ENCODE measurements at places on chromosomes 5 and 9. TPM values are rescaled to one million over a fixed set of nuclear protein-coding genes. Genes with fewer than 3 reads are reported as not detected.

- DNase-seq, result no peak
These were observed 1.1 kb downstream of the SLCO4C1 start for GRCh38 chr5:102294886-102295395.

GRCh38 chr9:6173914-6174313 lies 41.7 kb upstream of the IL33 start:
- no peak for DNase-seq

DNA sequence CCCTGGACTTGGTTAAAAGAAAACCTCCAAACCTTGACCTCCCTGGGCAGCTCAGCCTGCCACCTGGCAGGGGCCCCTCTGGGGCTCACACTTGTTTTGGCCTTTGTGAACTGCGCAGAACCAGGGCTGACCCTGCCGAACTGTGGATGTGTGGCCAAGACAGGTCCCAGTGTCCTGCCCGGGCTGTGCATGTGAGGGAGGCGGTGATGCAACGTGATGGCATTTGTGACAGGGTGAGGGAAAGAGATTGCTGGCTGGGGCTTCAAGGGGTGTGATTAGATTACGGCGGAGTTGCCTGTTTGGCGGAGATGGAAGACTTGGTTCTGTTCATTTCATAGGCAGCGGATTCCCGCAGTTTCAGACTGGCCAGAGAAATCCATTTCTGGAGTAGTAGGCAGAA lies 30.4 kb upstream of the NKX2-5 start:
- DNase-seq, result no peak

DNA sequence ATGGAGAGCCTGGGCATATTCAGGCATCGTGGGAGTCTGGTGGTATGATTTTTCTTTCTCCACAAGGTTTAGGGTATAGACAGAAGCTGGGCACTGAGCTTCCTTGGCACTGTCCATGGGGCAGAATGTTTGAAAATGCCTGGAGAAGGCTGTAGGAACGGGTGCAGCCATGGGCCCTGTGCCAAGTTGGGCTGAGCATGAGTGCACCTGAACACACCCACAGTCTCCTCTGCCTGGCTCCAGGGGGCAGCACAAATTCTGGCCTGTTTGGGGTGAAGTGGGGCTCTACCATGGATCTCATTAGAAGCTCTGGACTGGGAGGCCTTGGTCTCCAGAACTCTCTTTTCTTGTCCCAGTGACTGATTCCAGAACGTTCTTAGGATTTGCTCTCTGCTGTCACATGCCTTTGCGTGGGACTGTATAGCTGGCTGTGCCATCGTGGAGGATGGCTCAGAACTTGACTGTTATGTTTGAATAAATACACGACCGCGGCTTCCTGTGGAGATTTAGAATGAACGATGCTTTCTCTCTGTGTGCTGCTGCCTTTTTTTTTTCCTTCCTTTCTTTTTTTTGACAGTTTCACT lies 229.8 kb downstream of the FANCC start:
- peak; percentile 73 for DNase-seq

DNA sequence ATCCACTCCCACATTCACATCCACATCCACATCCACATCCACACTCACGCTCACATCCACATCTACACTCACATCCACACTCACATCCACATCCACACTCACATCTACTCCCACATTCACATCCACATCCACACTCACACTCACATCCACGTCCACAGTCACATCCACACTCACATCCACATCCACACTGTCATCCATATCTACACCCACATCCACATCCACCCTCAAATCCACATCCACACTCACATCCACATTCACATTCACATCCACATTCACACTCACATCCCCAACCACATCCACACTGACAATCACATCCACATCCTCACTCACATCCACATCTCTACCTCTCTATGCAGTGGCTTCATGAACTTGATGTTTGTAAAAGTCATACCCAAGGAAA lies 190.5 kb downstream of the IRX1 start:
- no peak for DNase-seq

DNA sequence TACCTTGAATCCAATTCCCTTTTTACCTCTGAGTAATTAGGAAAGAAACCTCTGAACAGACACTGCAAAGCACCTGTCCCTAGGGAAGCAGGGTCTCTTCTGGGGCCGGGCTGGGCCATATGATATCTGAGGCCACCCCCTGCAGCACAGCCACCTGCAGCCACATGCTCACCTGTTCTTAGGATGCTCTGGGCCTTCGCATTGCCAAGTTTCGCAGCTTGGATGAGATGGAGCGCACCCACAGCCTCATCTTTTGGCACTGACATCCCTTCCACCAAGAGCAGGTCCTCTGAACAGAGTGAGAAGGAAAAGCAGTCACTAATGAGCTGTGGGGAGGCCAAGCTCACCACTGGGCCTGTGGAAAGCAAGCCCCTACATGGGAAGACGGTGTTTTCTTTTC lies 27.3 kb downstream of the CLTA start:
- DNase-seq, result no peak

DNA sequence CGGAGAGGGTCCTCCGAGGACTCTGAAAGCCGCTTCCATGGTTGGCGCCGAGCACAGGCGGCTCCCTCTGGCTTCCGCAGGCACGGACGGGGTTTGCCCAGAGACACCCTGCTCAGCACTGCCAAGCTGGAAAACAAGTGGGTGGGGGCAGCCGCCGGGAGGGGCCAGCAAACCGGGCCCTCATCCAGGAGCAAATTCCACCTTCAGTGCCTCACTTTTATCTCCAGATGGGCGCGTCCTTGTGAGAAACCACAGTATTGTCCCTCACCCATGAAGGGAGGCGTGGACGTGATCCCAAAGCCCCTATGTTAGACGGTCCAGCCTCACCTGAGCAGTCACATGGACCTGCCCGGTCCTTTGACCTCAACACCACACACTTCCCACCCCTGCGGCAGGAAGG lies 29.0 kb downstream of the MED10 start:
- peak; percentile 21 for DNase-seq

- DNase-seq, result no peak
These were observed 32.3 kb downstream of the SH3GLB2 start for GRCh38 chr9:128995791-128996190.

GRCh38 chr5:128384068-128384467 lies 154.0 kb downstream of the FBN2 start:
- no peak for DNase-seq

DNA sequence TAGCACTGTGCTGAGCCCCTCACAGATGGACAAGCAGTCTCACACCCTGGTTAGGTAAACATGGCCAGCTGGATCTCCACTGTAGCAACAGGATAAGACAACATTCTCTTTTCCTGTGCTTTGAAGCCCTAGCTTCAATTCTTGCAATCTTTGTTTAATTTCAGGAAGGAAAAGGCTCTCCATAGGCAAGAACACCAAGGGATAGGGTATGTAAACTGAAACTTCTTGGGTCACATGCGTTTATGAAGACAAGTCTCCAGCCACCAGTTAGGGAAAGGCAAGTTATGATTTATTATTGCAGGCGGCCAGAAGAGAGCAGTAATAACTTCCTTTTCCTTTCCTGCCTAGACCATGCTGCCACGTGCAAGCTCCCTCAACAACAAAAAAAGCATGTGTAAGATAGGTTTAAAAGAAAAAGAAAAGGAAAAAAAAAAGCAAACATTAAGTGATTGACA lies 50.1 kb upstream of the POU5F2 start:
- DNase-seq, result no peak

GRCh38 chr5:135220394-135221186 lies 178.4 kb downstream of the MACROH2A1 start:
- DNase-seq, result no peak

DNA sequence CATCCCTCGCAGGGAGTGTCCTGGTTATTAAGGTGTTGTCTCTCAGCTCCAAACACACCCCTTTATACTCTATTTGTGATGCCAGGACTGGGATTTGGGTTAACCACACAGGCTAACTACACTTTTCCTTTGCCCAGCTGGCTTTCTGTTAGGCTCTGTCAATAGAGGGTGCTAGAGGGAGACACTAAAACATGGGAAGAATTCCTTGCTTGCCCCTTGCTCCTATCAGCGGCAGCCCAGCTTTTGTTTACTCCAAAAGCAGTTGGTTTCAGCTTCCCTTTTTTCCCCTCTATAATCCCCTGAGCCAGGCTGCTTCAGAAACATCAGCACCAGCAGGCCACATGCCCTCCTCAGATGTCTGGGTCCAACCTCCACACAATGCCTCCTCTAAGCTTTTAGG lies 297.1 kb downstream of the KCTD16 start:
- peak; percentile 6 for DNase-seq

- peak; percentile 22 for DNase-seq
These were observed 22.4 kb upstream of the RASGRF2 start for GRCh38 chr5:80937584-80938356.

- no peak for DNase-seq
These were observed 47.9 kb upstream of the RNF38 start for GRCh38 chr9:36448017-36448416.

GRCh38 chr5:118968406-118968911 lies 19.9 kb downstream of the DTWD2 start:
- DNase-seq, result no peak

DNA sequence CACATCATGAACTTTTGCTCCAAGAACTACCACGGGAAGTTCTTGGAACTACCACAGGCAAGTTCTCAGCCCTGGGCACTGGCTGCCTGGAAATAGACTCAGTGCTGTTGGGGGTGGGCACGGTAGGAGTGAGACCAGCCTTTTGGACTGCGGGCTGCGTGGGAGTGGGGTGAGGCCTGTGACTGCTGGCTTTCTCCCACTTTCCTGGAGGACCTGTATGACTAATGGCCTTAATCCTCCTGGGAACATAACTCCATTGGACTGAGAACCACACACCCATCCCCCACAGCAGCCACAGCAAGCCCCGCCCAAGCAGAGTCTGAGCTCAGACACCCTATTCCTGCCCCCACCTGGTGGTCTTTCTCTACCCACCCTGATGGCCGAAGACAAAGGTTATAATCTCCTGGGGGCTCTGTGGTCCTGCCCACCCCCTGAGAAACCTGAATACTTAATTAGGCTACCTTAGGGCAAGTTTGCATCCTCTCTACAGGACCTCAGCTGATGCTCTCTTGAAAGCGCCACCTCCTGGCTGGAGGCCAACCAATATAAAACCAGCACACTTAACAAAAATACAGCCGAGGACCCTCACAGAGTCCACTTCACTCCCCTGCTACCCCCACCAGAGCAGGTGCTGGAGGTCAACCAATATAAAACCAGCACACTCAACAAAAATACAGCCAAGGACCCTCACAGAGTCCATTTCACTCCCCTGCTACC lies 112.6 kb downstream of the CACNA1B start:
- peak; percentile 58 for DNase-seq

DNA sequence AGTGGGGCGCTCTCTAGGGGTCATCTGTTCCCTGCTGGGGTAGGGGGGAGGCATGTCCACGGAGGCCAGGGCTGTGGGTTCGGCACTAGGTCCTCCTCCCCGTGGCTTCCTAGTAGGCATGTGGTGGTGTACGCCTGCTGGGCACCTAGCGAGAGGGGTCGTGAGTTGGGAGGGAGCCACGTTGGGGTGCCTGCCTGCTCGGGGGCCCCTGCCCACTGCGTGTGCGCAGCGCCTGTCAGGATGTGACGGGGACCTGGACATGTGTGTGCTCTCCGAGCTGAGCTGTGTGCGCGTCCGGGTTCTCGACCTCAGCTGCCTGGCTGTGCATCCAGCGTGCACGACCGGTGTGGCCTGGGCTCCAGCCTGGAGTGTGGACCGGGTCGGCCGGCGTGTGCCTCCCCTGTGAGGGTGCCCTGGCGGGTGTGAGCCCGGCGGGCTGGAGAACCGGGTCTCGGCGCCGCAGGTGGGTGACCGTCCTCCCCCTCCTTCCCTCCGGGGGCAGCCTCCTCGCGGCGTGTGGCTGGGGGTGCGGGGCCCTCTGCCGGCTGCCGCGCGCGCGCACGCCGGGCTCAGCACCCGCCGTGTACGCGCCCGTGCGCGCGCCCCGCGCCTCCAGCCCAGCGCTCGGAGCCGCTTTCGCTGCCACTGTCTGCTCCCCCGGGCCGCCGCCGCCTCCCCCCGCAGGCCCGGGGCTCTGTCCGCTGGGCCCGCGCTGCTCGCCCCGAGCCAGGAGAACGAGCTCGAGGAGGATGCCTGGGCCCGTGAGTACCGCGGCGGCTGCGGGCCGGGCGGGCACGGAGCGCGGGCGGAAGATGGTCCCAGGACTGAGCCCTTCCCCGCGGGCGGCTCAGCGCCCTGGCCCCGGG lies at the start of gene PRR7:
TSS of gene PRR7 (plus strand) at position 615 of the 866 bp plus-strand sequence. CDS start 8,254 bp downstream, outside the sequence.
- peak; percentile 87 for DNase-seq

DNA sequence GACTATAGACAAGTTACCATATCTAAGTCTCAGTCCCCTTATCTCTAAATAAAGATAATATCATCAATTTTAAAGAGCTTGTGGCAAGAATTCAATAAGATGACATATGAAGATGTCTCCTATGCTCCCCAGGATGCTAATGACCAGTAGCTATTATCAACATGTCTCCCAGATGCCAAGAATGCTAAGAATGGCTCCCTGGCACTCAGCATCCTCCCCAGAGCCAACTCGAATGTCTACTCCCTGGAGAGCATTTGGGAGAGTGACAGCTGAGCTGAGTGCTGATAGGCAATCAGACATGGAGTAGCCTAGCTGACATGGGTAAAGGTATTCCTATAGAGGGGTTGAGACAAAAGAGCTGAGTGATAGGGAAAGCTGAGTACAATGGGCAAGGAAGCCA lies 15.9 kb downstream of the P4HA2 start:
- DNase-seq, result no peak

DNA sequence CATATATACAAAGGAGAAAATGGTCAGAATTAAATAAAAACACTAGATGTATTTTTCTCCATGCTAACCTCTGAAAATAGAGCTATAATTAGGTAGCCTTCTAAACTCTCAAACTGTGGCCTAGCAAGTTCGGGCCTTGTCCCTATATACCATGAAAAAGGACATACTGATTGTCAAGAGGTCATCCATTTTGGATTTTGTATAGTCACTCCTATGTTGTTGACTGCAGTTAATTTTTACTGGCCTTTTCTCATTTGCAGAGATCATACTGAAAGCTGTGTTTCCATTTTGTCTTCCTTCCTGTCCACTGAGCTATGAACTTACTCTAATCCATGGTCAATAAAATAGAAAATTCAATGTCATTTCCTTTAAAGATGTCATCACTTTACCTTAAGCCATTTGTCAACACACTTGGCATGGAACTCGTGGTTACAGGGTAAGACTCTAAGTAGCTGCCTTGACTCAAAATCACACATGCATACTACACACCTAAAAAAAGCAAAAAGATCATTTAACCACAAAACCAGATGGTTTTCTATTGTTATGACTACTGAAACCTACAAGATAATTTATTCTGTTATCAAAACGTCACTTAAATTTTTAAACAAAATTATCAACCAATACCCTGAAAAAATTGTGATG lies 58.0 kb downstream of the RNF38 start:
- DNase-seq, result no peak

GRCh38 chr9:114216081-114216480 lies 60.7 kb downstream of the COL27A1 start:
- DNase-seq, result peak; percentile 39

GRCh38 chr5:163631856-163632255 lies 126.4 kb downstream of the MAT2B start:
- no peak for DNase-seq

Gene NEUROG1
- not detected for total RNA-seq

Gene SLC45A2
- not detected for total RNA-seq

Gene IL33
- 0.06 TPM for total RNA-seq

Gene RALGPS1
- 18.7 TPM for total RNA-seq

Gene ARRDC1
- total RNA-seq, result 11.6 TPM

Gene IFNB1
- not detected for total RNA-seq
